A549 treated with Hydrocortisone at 1 μM for 4 hours (cell line): ENCODE measurements at places on chromosomes 7 and 10. TPM values are rescaled to one million over a fixed set of nuclear protein-coding genes. Genes with fewer than 3 reads are reported as not detected.

GSAP gene
- 2.7 to 3.7 TPM (median 3.3 TPM) in 5 replicates for total RNA-seq

PAPOLB gene
- not detected in 5 replicates for total RNA-seq

ACBD7 gene
- 0.97 to 1.4 TPM (median 1.1 TPM) in 5 replicates for total RNA-seq

ZNF853 gene
- total RNA-seq = 1.7 to 2.7 TPM (median 2.4 TPM) in 5 replicates
